WERI-Rb-1 (cell line): ENCODE measurements at places on chromosomes 1 and 21.
A peak's percentile ranks its signal among the peaks of the same experiment; 100 is the strongest.

- no peak for DNase-seq
Measured at GRCh38 chr21:15309721-15310120, 244.9 kb upstream of the NRIP1 start.

- DNase-seq = no peak
Measured at GRCh38 chr1:112618114-112618720, 724 bp downstream of the ST7L start.

- no peak for DNase-seq
Measured at GRCh38 chr1:108639899-108640560, 20.9 kb downstream of the HENMT1 start.

DNA sequence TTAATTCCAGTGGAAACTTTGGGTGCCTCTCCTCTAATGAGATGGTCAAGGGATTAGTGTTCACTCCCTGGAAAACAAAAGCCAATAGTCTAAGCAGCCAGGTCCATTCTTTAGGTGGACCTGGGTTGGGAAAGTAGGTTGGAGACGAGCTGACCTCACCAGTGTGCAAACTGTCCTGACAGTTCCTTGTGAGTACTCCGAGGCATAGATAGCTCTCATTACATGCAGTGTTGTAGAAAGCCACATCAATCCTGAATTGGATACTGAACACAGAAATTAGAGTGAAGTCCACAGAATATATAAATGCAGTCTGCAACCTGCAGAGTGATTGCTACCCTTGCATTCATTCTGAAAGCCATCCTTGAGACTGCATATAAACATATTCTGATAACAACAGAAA, 675.1 kb upstream of the CXADR start:
- no peak for DNase-seq

DNA sequence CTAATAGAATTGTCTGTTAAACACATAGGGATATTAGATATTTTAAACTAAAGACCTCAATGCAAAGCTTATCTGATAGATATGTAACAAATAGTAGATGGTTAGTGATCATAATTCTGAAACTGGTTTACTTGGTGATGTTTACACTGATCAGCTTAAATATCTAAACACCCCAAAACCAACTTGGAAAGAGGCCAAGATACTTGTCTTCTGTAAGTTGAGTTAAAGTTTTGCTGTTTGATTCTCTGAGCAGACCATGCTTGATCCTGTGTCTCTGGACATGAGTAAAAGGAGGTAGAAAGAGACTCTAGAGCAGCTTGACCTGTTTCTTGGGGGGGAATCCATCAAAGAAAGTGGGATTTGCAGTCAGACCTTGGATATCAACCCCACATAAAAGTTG, 107.5 kb downstream of the NEK7 start:
- no peak for DNase-seq

GRCh38 chr1:175520186-175520585, 223.2 kb downstream of the TNR start:
- no peak for DNase-seq

GRCh38 chr1:32345289-32345827, 9.3 kb upstream of the MARCKSL1 start:
- no peak for DNase-seq

- DNase-seq = no peak
Measured at GRCh38 chr1:31879981-31880608, 58.1 kb downstream of the PTP4A2 start.

- DNase-seq = peak; percentile 95
Measured at GRCh38 chr1:204128964-204129896, 22.6 kb downstream of the ETNK2 start.

GRCh38 chr1:71157151-71157550, 76.3 kb upstream of the ZRANB2 start:
- DNase-seq = no peak

DNA sequence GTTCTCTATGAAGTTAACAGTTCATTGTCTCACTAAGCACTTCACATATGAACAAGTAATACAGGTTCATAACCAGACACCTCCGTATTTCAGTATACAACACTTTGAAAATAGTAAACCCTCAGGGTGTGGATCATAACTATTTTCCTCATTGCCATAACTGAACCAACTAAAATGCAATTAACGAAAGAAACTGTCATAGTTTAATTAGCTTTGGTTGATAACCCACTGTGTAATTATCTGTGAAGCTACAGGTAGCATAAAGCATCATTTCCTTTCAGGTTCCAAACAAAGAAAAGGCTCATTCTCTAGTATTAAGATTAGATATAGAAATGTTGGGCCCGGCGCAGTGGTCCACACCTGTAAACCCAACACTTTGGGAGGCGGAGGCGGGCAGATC, 58.5 kb downstream of the EIF4G3 start:
- DNase-seq = no peak

GRCh38 chr1:103514920-103515503, 10.5 kb upstream of the RNPC3 start:
- DNase-seq = no peak

GRCh38 chr21:28548291-28548690, 444.4 kb downstream of the LTN1 start:
- DNase-seq = no peak

- DNase-seq = no peak
Measured at GRCh38 chr1:197106869-197107268, 39.6 kb downstream of the ASPM start.

- DNase-seq = no peak
Measured at GRCh38 chr21:16258844-16259611, 529.2 kb downstream of the USP25 start.

DNA sequence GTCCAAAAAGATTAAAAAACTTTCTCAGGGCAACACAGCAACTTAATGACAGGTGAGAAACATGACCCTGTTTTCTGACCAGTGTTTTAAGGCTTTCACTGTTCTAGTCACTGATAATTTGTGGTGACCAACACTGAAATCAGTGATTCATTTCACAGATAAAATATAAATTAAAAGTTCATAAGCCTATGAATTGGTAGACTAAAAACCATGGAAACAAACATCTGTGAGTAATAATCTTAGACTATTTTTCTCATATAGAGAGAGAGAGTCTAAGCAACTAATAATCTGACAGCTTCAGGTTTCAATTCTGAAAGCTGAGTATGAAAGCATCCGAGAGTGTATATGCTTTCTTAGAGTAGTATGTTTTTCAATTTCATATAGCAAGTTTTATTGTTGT, 536.9 kb downstream of the ADGRL2 start:
- no peak for DNase-seq

GRCh38 chr1:32538887-32539583, at the start of gene ZBTB8A:
TSS of gene ZBTB8A (plus strand) at chr1:32539427. CDS start at chr1:32592932, 53,505 bp downstream.
- peak; percentile 47 for DNase-seq

- DNase-seq = no peak
Measured at GRCh38 chr21:25501462-25501861, 105.8 kb downstream of the MRPL39 start.

DNA sequence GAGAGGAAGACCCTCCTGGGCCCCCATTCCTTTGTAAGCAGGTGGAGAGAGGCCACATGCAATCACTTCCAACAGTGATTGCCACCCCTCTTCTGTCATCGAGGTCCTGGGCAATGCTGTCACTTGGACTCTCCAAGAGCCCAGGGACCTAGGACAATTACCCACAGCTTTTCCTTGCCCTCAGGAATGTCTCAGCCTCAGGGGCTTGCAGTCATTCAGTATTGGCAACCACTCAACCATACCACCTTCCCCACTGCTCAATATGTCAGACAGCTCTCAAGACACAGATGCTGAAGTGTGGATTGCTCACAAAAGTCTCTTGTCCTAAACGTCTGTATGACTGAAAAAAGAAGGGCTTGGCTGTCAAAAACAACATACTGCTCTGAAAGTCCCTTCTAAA, 87.8 kb downstream of the PTPN14 start:
- DNase-seq = no peak

GRCh38 chr1:84259376-84259775, 42.1 kb upstream of the SAMD13 start:
- DNase-seq = no peak

GRCh38 chr1:61426254-61426653, 298.7 kb downstream of the TM2D1 start:
- DNase-seq = no peak

- no peak for DNase-seq
Measured at GRCh38 chr1:15005116-15005515, 148.4 kb upstream of the TMEM51 start.

DNA sequence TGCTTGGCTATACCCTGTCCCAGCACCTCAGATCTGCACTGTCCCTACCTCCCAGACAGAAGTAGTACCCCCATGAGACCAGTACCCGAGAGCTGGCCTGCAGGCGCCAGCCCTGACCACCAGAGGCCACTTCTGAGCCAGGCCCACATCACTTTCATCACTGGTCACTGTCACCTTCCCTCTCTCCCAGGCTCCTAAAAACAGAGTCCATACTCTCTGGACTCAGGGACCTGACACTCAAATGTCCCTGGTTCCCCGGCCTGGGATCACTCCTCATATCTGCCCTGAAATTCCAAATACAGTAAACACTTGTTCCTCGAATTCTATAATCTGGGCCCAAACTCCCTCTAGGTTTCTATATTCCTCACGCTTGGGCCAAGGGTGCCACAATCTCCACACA, 18.7 kb downstream of the TMEM53 start:
- peak; percentile 61 for DNase-seq

DNA sequence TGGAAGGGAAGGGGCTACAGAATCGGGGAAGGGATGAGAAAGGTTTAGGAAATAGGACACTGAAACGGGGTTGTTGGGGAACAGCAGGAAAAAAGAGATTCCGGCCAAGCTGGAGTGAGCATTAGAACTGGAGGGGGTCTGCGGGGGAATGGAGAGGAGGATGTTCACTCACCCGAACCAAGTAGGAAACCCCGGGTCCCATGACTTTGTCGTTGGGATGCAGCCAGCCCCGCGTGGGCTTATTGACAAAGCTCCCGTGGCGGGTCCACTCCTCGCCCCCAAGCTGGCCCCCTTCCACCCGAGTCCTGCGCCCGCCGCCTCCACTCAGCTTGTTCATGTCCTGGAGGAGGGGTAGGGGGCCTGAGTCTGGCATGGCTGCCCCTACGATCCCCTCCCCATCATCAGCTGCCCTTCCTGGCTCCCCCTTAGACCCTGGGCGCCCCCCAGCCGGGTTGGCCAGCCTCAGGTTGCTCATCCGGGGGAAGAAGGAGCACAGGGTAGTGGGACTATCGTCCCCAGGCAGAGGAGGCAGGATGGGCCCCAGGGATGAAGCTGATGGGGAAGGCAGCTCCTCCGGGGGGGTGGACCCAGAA, 591 bp downstream of the SHC1 start:
- DNase-seq = no peak

DNA sequence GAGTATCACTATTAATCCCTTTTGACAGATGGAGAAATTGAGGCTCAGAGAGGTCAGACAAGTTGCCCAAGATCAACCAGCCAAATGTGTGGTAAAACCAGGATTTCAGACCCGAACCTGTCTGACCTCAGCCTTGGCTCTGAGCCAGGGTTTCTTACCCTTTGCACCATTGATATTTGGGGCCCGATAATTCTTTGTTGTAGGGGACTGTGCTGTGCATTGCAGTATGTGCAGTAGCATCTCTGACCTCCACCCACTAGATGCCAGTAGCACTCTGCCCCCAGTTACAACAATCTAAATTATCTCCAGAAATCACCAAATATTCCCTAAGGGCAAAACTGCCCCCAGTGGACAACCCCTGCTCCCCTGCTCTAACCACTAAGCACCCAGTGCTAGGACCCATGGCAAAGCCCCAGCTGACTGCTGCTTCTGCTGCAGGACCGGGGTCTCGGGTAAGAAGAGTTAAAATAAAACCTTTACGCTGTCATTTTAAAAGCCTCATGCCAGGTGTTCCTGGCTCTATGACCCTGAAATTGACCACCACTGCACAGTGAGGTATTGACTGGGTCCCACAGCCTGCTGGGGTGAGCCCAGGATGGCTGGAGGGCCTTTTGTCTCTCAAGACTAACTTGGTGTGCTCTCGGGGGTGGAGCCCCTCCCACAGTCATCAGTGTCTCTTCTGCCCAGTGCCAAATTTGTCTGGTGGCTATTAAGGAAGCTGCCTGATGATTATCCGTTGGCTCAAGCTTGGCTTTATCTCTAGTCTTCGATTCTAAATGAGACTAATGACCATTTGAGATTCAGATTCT, 5.6 kb upstream of the MAN1C1 start:
- peak; percentile 30 for DNase-seq
